Stimulated activated CD4-positive, alpha-beta T cell treated with anti-CD3 and anti-CD28 coated beads, Interleukin-12 subunit alpha, Interleukin-12 subunit beta, amount 100 ng/mL, for 4 hours (primary cell): ENCODE measurements at places on chromosomes 11 and 22.

DNA sequence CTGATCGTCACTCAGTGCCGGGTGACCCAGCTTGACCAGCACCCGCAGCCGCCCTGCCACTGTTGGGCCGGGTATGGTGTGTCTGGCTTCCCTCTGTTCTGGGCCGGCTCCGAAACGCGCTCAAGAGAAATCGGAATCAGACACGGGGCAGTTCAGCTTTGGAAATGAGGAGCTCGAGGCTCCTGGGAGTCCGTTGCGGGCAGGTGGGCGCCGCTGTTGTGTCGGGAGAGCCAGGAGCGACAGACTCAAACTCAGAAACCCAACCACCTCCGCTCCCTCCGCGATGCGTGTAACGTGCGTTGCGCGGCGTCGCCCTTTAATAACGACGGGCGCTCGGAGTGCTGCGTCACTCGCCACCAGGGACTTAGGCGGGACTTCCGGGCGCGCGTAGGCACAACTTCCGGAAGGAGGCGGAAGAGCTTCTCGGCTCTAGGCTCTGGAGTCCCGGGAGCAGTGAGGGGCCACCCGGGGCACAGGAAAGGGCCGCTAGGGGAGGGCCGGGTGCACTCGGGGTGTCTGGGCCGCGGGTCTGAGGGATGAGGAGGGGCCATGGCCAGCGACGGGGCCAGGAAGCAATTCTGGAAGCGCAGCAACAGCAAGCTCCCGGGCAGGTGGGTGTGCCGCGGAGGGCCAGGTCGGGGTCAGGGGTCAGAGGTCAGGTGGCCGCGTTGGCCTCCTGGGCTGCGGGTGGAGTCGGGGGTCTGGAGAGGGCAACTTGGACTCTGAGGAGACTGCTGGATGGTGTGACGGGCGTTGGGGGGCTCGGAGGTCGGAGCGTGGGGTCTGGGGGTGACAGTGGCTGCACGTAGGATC, at the start of gene TBC1D22A:
TSS of gene TBC1D22A (plus strand) at position 413 of the 813 bp plus-strand sequence. CDS start at position 550, 137 bp downstream.
- DNase-seq = peak; percentile 95

GRCh38 chr11:12682737-12683500, 8.7 kb downstream of the TEAD1 start:
- no peak for DNase-seq

GRCh38 chr11:20661445-20661844, 7.9 kb upstream of the NELL1 start:
- no peak for DNase-seq

DNA sequence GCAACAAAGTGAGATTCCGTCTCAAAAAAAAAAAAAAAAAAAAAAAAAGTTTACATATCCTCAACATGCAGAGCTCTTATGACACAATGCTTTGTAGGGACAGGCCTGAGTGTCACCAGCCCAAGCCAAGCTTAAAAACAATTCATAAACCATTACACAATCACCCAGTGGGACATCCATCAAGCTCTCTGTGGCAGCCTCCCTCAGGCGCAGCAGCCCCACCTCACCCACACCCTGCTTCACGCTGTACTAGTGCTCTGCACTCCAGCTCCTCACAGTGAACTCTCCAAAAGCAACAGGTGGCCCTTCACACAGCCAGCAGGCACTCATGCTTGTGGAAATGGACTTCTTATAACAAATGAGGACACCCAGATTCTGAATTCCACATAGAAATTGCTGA, 3.5 kb upstream of the FOXRED2 start:
- DNase-seq = no peak

DNA sequence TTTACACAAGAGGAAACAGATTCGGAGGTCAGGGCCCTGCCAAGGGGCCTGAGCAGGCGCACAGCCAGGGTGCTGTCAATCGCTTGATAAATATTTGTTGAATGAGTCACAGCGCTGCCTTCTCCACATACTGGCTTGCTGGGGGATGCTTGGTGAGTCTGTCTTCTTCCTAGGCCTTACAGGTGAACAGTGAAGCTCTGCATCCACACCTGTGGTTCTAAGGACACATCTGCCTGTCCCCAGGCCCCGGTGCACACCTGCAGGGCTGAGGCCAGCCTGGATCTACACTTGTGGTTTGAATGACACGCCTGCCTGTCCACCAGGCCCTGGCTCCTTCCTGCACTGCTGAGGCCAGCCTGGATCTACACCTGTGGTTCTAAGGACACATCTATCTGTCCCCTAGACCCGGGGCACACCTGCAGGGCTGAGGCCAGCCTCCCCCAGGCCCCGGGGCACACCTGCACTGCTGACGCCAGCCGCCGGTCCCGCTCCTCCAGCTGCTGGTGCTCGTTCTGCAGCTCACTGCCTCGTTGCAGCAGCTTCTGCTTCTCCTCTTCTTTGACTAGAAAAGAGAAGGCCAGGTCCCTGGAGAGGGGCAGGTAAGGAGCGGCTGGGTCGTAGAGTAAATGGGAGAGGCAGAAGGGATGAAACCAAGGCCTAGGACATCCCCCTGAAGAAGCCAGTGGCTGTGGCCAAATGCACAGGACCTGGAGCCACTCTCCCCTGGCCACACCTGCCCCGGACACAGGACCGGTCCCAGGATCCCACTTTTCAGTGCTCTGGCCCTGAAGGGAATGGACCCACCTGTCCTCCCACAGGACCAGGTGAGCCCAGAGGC, 124.6 kb downstream of the PHF21B start:
- no peak for DNase-seq

GRCh38 chr11:32092581-32093170, 1.8 kb downstream of the RCN1 start:
- no peak for DNase-seq

DNA sequence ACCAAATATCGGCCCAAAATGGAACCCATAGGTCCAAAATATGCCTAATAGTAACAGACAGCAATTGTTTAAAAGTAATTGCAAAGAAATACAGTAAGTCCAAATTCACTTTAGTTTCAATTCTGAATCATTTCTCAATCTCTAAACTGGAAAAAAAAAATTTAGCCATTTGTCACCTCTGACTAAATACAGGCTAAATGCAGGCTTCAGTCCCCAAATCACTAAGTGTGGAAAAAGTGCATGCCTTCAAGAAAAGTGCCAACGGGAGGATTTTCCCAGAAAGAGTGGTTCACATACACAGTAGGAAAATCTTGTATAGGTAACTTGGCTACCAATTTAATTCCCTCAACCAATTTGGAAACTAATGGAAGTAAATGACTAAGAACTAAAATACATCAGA, 35.7 kb downstream of the SIK3 start:
- no peak for DNase-seq

- no peak for DNase-seq
Observed at GRCh38 chr11:73221451-73221850, 3.4 kb downstream of the P2RY2 start.

- DNase-seq = no peak
Observed at GRCh38 chr22:49400136-49400940, 427.3 kb downstream of the BRD1 start.

DNA sequence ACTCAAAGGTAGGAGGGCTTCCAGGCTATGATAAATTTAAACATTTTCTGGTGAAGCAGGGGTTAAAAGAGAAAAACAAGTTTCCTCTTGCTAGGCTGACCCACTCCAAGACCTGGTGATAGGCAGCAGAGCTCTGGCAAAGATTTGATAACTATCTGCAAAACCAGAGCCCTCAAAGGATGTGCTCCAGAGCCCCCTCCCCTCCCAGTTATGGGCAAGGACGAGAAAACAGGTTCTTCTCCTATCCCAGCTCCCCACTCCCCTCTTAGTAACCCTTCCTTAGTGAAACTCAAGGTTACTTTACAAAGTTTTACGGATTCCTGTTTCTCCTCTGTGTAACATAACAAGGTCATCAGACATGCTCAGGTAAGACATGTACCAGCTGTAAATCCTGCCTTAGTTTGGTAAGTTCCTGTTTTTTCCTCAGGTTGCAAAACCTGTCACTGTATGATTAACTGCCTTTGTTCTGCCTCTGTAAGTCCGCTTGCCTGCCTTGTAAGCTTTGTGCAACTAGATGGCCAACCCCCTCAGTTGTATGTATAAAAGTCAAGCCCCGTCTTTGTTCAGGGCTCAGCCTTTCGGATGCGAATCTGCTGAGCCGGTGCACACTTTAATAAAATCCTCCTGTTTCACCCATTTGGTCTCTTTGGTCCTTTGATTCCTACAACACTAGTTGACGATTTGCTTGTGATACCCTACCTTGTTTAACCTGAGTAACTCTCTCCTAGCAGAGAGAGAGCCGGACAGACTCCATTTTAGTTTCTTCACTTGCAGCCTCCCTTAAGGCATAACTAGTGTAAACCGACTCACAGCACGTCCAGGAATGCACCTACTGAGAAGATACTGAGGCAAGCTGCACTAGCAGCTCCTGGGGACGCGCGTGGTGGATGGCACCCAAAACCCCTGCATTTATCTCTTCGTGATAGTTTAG, 13.9 kb downstream of the APOBEC3H start:
- DNase-seq = no peak

DNA sequence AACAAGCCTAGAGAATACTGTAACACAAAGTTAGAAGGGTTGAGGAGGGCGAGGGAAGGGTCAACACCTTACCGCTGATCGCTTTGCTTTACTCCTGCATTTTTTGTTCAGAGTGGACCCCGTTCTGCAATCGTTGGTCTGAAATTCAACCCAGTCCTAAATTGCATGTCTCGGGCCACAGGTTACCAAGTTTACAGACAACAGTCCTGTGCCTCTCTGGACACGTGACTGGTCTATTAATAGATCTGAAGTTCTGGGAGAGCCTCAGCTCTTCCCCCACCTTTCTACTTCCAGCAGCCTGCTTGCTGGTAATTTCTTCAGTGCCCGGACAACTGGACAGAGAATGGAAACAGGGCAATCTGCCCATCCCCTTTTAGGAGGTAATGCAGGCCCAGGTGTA, 74.2 kb downstream of the STIM1 start:
- DNase-seq = no peak

DNA sequence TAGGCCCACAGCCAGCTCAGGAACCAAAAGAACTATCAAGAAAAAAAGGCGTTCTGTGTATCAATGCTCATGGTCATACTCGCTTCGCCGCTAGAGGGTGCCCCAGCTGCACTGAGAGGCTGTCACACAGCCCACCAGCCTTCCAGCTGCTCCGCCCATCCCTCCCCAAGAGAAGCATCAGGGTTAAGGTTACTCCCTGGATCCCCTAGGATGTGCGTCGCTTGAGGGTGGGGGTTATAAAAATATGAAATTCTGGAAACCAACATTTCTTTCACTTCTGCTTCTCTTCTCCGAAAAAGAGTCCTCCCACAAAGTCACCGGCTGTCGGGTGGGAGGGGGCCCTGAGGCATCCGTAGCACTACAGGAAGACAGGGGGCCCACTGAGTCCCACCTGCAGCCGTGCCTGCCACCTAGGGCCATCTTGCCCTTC, 1.7 kb downstream of the CBX6 start:
- peak; percentile 90 for DNase-seq

GRCh38 chr22:19085233-19085718, 36.9 kb downstream of the DGCR2 start:
- DNase-seq = no peak

DNA sequence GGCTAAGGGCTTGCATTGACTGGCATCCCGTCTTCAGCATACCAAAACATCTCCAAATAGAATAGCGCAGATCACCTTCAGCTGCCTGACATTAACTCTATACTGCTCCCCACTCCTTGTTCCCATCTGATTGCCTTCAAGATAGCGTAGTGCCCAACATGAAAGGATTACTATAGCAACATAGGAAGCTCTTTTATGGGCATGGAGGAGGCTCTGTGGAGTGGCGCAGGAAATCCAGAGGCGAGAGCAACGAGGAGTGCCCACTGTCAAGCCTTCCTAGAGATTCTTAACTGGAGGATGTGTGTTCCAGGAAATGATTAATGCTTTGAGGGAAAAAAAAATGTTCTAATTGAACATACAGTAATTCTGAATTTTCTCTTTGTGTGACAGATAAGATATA, 213.3 kb downstream of the CADM1 start:
- DNase-seq = no peak

DNA sequence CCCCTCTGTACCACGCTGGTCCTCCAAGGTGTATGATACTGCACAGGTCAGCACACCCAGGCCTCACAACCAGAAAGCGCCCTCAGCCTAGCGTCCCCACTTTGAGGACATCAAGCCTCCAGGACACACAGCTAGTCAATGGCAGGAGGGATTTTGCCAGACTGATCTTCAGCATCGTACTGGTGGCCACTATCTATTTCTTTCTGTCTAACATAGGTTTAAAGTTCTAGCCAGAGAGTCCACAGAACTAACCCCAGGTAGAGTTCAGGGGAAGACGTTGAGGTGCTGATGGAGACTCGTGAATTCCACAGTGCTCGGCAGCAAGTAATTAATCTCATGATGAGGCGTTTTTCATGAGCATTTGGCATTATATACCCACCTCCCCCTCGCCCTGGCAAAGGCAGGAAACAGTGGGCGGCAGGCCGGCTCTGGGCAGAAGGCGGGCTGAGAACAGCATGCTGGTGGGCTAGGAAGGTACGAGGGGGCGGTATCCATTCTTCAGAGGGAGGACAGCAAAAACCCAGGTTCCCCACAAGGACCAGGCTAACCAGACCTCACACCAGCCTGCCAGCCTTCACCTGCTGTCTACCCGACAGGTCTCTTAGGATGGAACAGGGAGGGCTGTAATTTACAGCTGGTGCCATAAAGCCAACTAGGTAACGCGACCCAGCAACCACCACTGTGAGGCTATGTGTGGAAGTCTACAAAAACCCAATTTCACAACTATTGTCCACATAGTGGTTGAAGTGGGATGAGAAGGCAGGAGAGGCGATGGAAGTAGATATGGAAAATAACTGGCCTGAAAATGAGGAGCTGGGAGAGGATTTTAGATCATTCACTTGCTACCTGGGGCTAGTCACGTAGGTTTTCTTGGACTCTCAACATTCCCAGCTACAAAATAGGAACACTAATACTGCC, 18.5 kb downstream of the MYH9 start:
- peak; percentile 54 for DNase-seq

DNA sequence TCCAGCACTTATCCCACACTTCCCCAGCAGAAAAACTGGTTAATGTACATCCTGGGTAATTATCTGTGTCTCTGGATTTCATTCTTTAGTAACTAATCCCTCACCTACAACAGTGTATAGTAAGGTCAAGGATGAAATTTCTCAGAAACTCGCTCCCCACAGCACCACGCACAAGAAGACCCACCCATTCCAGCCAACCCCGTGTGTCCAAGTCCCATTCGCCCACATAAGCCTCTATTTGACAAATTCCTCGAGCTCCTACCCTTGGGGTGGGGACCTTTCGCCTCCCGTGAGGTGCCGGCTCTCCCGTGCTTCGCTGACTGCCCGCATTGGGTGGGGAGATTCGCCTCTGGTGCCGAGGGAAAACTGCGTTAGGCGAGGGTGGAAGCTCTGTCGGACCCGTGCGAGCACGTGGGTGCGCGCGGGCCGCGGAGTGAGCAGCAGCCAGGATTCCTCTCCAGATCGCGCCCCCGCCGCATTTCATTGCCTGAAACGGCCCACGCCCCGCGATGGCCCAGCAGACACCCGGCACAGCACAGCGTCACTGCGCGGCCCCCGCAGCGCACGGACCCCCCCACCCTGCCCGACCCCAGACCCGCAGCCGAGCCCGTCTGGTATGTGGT, 866 bp downstream of the EXPH5 start:
- peak; percentile 45 for DNase-seq
